ENCODE measurements at places on chromosomes 6 and 20.

GRCh38 chr6:79463621-79464050, 73.6 kb downstream of the LCA5 start:
- DNase-seq, result no peak

GRCh38 chr20:47605673-47606413, 104.2 kb downstream of the NCOA3 start:
- no peak for DNase-seq

DNA sequence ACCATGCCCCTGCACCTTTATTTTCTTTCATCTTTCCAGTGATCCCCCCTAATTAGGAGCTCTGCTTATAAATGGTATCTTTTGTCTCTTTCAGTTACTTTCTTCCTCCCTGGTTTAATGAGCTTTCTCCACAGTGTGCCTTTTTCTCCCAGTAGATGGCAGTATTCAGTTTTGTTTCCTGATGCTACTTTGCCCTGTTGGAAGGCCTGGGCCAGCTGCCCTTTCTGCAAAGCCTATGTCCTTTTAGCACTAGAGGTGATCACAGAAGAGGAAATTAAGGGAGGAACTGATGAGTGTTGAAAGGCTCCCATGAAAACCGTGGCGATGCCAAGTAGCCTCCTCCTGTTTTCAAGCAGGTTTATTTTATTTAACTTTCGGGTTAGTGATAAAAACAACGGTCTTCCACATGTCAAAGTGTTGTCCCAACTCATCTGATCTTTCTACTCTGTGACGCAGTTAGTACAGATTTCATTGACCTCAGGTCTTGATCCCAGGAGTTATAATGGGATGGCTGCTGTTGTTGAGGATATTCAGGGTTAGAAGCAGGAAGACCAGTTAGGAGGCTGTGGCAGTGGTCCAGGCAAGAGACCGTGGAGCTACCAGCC, 184.2 kb upstream of the BMP2 start:
- no peak for DNase-seq

GRCh38 chr6:41457303-41457670, 88.9 kb upstream of the FOXP4 start:
- DNase-seq, result no peak

DNA sequence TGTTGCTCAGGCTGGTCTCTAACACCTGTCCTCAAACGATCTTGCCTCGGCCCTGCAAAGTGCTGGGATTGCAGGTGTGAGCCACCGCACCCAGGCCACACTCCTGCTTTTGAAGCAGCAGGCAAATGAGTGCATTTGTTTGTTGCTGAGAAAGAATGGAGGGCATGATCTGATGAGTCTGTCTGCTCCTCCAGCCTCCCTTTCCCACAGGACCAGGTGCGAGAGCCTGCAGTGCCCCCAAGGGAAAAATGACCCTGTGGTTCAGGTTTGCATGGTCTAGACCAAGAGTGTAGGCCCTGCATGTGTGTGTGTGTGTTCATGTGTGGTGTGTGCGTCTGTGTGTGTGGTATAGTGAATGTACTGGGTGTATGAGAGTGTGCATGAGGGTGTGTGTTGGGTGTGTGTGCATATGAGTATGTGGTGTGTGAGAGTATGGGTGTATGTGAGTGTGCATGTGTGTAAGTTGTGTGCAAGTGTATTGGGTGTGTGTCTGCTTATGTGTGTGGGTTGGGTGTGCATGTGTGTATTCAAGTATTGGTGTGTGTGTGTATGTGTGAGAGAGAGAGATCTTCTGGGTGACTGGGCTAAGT, 22.8 kb upstream of the FOXC1 start:
- peak; percentile 11 for DNase-seq

- no peak for DNase-seq
Measured at GRCh38 chr20:38247166-38247509, 13.4 kb downstream of the KIAA1755 start.

DNA sequence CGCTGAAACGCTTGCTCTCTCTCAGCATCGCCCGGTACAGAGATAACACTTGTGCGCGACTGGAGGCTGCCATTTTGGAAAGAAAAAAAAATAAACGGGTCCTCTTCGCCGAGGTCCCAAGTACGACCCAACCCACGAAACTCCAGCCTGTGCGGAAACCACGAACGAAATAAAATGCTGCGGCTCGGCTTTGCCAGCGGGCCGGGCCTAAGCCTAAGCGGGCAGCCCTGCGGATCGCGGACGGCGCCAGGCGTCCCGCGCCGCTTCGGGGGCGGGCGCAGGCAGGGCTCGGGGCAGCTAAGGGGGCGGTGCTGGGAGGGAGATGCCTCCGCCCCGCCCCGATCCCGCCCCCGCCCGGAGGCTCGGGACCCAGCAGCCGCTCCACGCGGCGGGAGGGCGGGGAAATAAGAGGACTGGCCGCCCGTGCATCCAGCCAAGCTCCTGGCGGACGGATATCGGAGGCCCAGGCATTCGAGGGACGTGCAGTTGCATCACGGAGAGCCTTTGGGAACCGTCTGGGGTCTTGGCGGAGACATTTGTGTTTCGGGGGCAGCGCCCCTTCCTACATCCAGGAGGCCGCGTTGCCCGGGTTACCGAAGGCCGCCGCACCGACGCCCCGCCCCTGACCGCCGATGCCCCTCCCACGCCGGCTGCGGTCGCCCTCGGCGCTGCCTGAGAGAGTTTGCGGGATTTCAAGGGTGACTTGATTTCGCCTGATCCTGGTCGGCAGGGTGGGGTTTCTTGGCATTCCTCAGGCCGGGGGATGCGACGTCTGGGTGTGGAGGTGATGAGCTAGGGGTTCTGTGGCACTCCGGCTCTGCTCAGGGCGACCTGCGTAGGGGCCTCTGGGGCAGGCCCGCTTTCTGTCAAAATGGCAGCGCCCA, at the start of the genes FARS2 and LYRM4:
FARS2 (plus strand) TSS at position 853 of the 884 bp plus-strand sequence.
LYRM4 (minus strand) TSS at position 290 of the 884 bp plus-strand sequence; CDS start at position 73, 217 bp downstream.
- peak; percentile 99 for DNase-seq

DNA sequence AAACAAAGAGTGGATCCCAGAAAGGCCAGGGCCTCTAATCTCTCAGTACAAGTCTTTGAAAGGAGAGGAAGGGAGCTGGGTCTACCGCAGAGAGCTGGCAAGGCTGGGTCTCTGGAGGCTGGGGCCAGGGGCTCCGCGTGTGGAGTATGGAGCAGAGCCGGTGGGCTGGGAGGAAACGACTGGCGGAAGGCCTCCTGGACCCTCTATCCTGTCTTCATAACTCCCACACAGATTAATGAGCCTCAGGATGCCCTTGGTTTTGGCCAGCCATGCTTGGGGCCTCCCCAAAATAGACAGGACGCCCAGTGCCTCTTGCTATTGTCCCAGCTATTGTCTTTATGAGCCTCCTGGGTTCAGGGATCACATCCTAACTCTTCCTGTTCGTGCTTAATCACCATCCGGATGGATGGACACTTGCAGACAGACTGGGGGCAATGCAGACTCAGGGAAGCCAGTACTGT, 306.4 kb downstream of the DHX35 start:
- no peak for DNase-seq

DNA sequence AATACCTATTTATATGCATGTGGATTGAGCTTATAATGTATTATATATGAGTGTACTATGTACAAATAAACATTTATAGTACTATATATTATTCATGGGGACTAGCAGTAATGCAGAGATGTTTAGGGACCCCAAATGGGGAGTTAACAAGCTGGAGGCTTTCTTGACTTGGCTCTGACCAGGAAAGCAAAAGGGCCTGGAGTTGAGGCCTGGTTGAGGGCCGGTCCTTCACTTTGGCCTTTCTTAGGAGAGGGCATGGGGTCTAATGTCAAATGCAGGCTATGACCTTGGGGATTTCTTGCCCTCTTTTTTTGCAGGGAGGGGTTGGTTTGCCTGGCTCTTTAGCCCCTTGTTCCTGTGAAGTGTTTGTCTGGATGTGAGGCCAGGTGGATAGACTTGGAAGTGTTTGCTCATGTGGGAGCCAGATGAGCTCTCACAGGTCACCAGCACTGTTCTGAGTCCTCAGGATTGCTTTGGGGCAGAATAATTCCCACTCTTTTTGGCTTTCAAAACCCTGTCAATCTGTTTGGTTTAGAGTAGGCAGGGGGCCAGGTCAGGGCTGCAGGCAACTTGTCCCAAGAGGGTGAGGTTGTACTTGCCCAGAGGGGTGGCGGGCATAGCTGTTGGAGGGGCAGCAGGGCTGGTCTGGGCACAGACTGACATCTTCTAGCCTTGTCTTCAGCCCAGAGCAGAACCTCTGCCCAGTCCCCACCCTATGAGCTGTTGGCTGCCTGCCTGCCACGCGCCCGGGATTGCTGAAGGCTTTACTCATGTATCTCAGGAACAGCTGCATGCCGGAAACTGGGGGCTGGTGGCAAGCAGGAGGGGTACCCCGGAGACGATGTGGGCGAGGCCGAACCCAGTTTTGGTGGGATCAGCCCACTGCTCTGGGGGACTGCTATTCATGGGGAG, 14.6 kb downstream of the TJAP1 start:
- DNase-seq, result no peak

DNA sequence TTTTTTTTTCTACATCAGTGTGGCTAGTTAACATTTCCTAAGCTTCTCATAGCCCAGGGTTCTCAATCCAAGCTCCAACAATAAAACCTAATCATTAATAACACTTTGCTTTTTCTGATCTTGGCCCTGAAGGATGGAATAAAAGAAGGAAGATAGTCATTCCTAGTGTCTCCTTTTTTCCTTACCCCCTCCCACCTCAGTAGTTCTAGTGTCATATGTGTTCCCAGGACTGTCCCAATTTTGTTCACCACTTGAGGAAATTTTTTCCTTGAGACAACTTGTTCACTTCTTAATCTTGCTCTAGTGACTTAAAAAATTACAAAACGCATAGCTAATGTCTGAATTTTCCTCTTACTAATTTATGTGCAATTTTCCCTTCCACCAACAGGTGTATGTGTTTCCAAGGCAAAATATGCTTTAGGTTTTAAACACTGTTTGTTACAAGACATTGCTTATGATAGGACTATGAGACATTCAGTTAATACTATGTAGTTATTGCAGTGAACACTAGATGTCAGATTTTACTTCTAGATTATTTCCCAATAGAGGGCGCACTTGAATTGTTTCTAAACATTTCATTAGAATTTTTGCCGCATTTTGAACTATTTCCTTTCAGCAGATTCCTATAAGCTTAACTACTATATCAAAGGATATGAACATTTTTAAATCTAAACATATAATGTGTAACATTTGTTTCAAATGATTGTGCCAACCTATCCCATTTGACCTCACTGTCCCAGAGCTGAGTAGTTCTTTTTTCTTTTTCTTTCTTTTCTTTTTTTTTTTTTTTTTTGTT, 18.5 kb upstream of the C6orf141 start:
- no peak for DNase-seq

DNA sequence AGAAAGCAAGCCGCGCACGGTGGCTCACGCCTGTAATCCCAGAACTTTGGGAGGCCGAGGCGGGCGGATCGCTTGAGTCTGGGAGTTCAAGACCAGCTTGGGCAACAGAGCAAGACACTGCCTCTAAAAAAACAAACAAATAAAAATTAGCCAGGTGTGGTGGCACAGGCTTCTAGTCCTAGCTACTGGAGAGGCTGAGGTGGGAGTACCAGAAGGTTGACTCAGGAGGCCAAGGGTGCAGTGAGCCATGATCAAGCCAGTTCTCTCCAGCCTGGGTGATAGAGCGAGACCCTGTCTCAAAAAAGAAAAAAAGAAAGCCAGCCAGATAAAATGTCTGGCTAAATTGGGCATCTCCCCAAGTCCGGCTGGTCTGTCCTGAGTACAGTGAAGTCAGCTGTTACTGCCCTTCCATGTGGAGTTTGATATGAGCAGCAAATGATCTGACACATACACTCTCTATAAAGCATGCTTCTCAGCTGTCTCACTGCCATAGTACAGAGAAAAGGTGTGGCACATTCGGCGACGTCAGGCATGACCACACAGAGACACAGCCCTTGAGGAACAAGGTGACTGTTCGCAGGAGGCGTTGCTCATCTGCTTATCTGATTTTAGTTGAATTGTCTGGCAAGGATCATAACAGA, 13.0 kb downstream of the CD83 start:
- no peak for DNase-seq

Data from activated CD8-positive, alpha-beta memory T cell treated with anti-CD3 and anti-CD28 coated beads for 24 hours (primary cell).